ENCODE measurements at places on chromosomes 16 and 17.

- ATAC-seq: no peak
Measured at GRCh38 chr16:6031567-6031966, 934.0 kb upstream of the EEF2KMT start.

- ATAC-seq: no peak
Measured at GRCh38 chr16:80680839-80681238, 123.6 kb downstream of the CDYL2 start.

DNA sequence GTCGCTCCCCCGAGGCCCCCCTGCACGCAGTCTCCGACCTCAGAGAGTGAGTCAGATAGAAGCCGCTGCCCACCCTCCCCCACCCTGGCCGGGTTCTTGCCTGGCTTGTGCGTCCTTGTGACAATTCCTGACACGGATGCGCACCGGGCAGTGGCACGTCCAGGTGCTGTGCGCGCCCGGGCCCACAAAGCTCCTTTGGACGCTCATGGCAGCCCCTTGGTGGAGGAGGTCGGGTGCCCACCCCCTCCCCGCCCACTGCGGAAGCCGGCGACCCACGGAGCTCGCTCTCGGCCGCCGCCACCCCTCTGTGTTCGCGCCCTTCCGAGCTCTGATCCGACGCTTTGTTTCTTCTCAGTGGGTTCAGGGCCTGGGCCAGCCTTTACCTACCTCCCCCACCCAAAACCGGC is 662 bp upstream of the TUBB3 start:
- ATAC-seq: no peak

DNA sequence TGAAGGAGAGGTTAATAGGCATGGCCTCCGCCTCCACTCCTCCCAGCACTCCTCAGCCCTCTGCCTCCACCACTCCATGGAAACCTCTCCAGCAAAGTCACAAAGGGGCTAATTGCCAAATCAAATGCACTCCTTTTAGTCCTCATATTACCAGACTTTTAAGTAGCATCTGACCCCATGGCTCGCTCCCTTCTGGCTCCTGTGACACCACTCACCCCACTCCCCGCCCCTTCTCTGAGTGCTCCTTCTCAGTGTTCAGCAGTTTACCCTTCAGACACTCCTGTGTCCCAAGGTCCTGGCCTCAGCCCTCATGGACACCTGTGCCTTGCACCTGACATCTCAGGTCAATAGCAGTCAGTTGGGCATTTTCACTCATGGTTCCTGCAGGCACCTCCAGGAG is 243.5 kb upstream of the CCL2 start:
- no peak for ATAC-seq

DNA sequence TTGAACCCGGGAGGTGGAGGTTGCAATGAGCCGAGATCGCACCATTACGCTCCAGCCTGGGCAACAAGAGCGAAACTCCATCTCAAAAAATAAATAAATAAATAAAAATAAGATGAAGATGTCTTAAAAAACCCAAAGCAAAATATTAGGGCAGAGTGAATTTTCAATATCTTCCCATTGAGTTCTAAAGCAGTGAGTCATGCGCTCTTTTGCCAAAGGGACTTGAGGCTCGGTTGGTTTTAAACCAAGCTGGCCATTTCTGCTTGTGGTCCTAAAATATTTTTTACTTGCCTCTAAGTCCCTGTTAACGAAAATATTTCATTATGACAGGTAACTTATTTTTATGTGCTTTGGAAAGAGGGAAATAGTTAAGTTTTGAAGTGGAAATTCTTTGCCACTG is 4.7 kb downstream of the PAFAH1B1 start:
- no peak for ATAC-seq
